ENCODE measurements at places on chromosomes 1 and 21.

DNA sequence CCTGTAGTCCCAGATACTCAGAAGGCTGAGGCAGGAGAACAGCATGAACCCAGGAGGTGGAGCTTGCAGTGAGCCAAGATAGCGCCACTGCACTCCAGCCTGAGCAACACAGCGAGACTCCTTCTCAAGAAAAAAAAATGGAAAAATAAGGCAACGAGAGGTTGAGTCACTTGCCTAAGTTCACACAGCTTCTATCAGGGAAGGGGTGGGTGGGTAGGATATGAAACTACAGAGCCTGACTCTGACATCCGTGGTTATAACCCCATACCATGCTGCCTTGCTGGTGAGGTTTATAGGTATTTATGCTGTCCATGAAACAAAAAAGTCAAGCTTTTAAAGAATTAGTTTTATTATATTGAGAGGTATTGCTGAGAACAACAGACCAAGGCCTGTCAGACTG, 61.5 kb upstream of the RAB4A start:
- no peak for DNase-seq

GRCh38 chr1:116373431-116374352, 648 bp downstream of the ATP1A1 start:
- DNase-seq = peak; percentile 60

- DNase-seq = no peak
Observed at GRCh38 chr1:222165629-222166028, 382.3 kb downstream of the HHIPL2 start.

GRCh38 chr1:43206600-43207228, 34.6 kb downstream of the CFAP57 start:
- DNase-seq = no peak

- no peak for DNase-seq
Observed at GRCh38 chr1:109884242-109884891, 26.3 kb upstream of the CSF1 start.

- no peak for DNase-seq
Observed at GRCh38 chr21:29290240-29290639, 8.5 kb upstream of the BACH1 start.

GRCh38 chr1:226736001-226736907, 2.8 kb downstream of the ITPKB start:
- DNase-seq = peak; percentile 65

- DNase-seq = no peak
Observed at GRCh38 chr21:21996891-21997290, 998.7 kb downstream of the NCAM2 start.

DNA sequence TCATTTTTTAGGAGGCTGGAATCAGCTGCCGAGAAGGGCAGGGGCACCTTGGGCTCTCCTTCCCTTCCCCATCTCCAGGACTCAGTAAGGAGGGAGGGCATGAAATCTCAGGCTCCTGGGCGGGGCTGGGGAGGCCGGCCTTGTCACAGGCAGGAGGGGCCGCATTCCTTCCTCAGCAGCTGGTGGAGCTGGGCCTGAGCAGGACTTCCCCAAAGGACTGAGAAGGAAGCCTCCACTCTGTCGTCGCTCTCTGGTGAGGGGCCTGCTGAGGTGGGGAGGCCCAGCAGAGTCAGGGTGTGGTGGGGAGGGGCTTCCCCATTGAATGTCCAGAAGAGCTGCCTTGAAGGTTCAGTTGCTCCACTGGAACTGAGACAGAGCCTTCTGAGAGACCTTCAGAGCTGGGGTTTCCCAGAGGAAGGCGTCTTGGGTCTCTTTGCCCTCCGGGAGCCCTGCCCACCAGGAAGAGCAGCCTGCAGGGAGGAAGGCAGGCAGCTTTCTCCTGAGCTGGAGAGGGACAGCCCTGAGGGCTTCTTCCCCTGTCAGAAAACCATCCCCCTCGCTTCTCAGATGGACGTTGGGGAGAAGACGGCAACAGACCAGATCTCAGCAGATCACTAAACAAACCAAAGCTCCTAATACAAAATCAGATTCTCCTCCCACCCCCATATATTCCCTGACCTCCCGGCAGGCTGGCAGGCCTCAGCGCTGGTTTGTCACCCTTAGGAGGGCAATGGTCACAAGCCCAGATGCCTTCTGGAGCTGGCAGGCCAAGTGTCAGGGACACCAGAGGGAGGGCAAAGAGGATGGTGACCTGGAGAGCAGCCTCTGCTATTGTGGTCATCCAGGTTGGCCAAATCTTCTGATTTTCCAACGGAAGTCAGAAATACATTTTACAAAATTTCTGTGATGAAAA, 10.7 kb downstream of the KCNA10 start:
- no peak for DNase-seq

- peak; percentile 51 for DNase-seq
Observed at GRCh38 chr1:36924282-36924811, 110.0 kb downstream of the GRIK3 start.

DNA sequence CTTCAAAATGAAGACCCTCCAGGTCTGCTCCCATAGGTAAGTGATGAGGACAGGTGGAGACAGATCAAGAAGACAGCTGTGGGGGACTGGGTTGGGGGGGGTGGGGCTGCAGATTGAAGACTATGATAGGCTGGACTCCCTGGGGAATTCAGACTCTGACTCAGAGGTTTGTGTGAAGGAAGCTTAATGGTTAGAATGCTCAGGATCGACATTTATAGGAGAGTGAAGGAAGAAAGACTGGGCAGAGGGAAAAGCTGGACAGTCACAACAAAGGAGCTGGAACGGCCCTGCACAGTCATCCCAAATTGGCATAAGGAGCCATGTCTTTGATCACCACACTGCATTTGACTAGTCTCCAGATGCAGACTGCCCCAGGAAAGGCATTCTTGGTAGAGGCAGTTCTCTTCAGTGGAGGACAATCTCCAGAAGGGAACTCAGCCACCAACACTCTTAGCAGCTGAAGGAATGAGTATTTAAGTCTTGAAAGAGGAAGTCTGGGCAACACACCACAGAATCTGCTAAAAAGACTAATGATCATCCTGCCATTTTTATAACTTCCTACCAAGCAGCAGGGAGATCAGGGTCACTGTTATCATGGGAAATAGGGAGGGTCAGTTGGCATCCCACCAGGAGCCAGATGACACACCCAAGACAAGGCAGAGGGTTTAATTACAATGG, 120.0 kb upstream of the ZC3H11B start:
- no peak for DNase-seq

- no peak for DNase-seq
Observed at GRCh38 chr1:184021728-184022127, 15.8 kb downstream of the COLGALT2 start.

GRCh38 chr1:190429141-190429540, 48.5 kb downstream of the BRINP3 start:
- no peak for DNase-seq

GRCh38 chr1:27418326-27419185, 26.1 kb downstream of the GPR3 start:
- DNase-seq = peak; percentile 74

GRCh38 chr1:103461161-103462105, 64.1 kb upstream of the RNPC3 start:
- DNase-seq = no peak

DNA sequence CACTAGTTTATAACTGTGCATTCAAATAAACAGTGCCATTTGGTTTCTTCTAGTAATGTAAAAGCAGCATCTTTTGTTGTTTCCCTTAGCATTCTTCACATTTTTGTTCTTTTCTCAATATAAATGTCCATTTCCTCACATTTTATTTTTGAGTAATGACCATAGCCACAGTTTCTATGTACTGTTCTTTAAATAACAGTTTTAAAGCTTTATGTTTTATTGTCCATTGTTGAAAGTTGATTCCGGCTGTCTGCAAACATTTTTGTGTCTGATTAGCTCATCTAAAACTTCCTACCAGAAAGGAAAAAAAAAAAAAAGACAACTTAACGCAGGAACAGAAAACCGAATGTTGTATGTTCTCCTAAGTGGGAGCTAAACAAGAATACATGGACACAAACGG, 139.7 kb downstream of the MAGI3 start:
- no peak for DNase-seq

- no peak for DNase-seq
Observed at GRCh38 chr1:213512316-213512715, 461.3 kb downstream of the RPS6KC1 start.

DNA sequence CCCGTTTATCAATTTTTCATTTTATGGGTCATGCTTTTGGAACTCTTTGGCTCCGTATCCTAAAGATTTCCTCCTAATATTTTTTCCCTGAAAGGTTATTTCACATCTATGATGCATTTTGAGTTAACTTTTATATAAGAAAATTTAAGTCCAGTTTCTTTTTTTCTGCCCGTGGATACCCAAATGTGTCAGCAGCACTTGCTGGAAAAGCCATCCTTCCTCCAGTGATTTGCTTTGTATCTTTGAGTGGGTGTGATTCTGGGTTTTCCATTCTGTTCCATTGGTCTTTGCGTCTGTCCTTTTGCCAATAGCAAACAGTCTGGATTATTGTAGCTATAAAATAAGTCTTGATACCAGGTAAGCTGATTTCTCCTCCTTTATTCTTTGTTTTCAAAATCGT, 15.6 kb upstream of the ABCG1 start:
- DNase-seq = no peak

Data from substantia nigra (tissue), 51 donors.